Activated CD4-positive, alpha-beta T cell treated with anti-CD3 and anti-CD28 coated beads, Interleukin-2, amount 50 U/mL, for 1 hour (primary cell): ENCODE measurements at places on chromosomes 4 and X.

- DNase-seq = no peak
Measured at GRCh38 chr4:55216863-55217635, 91.7 kb upstream of the KDR start.

DNA sequence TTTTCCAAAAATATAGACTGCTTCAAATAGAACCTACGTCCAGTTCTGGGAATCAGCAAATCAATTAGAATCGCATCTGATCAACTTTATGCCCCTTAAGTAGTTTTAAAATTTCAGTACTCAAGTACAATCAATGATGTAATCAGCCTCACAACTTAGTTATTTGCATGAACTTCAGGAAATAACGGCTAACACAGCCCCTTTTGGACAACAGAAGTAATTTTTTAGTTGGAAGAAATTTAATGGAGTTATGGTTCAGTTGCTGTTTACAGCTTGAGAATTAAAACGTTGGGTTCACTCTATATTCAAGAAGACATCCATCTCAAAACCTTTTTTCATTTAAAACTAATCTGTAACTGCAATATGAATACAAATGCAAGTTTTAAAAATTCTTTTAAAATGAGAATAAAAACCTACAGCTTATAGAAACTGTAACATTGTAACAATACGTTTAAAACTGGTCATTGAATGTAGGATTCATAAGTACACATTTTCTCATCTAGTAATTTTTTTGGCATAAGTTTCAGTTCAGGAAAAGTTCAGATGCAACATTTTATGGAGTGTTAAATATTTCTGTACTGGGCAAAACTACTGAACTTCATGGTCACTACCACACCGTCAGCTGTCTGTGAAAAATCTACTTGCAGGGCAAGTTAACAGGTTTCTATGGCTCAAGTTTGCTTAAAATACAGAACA is 956 bp downstream of the TAPT1 start:
- DNase-seq = no peak

DNA sequence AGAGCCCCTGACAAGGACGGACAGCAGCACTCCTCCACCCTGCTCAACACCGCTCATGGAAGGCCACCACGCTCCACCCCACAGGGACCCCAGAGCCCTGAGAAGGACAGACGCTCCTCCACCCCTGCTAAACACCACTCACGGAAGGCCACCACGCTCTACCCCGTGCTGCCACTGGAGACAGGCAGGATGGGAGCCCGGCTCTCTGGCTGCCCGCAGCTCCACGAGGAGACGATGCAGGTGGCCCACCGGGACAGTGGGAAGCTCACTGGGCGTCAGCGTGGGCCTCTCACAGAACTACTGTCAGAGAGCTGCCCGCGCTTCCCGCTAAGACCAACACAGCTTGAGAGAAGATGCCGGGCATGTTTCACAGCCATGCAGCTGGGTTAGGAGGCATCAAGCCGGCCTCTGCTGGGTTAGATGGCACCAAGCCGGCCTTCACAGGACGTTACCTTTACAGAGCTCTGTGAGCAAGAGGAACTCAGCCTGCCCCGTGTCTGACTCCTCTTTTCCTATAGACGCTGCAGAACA is 20.8 kb downstream of the GAK start:
- DNase-seq = no peak

GRCh38 chr4:177227636-177228035 is 82.0 kb upstream of the NEIL3 start:
- no peak for DNase-seq

- DNase-seq = no peak
Measured at GRCh38 chr4:117660668-117661067, 373.6 kb upstream of the NDST3 start.

- no peak for DNase-seq
Measured at GRCh38 chr4:143539670-143540023, 26.1 kb downstream of the SMARCA5 start.

DNA sequence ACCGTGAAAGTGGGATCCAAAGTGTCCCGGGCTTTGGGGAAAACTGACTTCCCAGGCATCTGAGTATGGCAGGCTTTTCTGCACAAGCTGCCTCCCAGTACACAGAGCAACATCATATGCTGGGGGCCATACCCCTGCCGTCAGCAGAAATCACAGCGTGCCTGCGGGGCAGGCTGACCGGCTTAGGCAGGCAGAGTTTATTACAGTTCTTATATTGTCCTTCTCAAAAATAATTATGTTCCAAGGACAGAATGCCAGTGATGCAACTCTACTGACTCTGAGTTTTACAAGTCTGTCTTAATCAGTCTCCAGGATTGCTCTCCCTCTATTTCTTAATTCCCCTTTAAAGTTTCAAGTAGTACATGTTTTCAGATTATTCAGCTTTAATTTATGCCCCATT is 37.0 kb downstream of the IL21 start:
- DNase-seq = no peak

DNA sequence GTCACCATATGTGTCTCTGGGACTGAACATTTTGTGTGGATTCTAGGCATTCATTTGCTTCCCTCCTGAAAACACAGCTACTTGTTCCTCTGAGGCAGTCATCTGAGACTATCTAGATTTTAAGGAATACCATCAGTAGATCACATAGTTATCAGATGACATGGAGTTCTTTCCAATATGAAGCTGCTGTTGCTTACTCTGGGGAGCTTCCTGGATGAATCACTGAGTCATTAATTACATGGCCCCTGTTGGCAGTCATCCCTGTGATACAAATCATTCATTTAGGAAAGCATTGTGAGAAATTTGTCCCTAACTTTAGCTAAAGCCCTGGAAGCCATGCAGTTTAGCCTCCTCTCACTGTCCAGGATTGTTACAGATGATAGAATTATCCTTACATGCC is 98.2 kb upstream of the ARSJ start:
- no peak for DNase-seq

DNA sequence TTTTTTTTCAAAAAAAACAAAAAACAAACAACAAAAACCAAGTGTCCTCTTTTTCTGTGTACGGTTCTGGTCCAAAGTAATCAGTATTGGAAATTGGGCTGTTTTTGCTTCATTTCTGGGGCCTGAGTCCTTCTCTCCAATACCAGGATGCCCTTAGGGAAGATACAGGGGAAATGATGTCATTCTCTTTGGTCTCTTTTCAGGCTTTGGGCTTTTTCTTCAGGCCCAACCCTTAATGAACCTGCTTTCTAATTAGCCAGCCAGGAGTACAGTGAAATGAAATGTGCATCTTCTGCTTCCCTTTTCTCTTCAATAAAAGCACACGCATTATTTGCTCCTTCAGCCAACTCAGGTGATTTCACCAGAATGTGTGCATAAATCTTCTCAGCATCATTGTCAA is 52.6 kb upstream of the RBPJ start:
- no peak for DNase-seq

- DNase-seq = no peak
Measured at GRCh38 chr4:147790412-147790811, 58.5 kb downstream of the ARHGAP10 start.

- no peak for DNase-seq
Measured at GRCh38 chrX:110012818-110013485, 10.0 kb downstream of the TMEM164 start.

DNA sequence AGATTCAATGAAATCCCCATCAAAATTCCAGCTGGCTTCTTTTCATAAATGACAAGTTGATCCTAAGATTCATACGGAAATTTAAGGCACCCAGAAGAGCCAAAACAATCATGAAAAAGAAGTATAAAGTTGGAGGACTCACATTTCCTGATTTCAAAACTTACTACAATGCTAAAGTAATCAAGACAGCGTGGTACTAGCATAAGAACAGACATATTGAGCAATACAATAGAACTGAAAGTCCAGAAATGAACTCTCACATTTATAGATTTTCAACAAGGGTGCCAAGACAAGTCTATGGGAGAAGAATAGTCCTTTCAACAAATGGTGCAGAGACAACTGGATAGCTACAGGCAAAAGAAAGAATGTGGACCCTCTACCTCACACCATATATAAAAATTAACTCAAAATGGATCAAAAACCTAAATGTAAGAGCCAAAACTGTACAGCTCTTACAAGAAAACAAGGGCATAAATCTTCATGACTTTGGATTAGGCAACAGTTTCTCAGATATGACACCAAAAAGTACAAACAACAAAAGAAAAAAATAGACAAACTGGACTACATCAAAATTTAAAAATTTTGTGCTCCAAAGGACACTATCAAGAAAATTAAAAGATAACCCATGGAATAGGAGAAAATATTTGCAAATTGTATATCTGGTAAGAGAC is 28.5 kb downstream of the SASH3 start:
- no peak for DNase-seq

DNA sequence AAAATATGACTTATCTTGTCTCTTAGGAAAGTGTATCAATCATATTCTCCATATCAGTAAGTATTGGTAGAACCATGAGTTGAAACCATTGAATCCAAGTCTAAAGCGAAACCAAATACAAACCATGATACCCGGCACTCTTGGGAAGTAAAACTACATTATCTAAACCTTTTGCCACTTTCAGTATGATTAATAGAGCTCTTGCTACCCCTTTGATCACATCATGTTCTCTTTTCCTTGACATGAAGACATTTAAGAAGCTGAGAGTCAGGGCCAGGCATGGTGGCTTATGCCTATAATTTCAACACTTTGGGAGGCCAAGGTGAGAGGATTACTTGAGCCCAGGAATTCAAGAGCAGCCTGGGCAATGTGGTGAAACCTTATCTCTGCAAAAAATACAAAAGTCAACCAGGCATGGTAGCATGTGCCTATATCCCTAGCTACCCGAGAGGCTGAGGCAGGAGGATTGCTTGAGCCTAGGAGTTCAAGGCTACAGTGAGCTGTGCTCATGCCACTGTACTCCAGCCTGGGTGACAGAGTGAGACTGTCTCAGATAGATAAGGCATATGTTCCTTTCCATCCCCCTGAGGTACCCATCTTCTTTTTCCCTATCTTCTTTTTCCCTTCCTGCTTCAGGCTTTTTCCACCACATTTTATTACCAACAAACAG is 45.4 kb downstream of the CEP135 start:
- DNase-seq = no peak

- no peak for DNase-seq
Measured at GRCh38 chrX:115378471-115378870, 89.0 kb downstream of the LUZP4 start.

GRCh38 chr4:8028884-8029568 is 89.4 kb upstream of the AFAP1 start:
- DNase-seq = no peak

GRCh38 chr4:126223784-126224407 is 909.1 kb downstream of the FAT4 start:
- DNase-seq = no peak

- DNase-seq = no peak
Measured at GRCh38 chr4:105572296-105572695, 19.9 kb downstream of the ARHGEF38 start.

DNA sequence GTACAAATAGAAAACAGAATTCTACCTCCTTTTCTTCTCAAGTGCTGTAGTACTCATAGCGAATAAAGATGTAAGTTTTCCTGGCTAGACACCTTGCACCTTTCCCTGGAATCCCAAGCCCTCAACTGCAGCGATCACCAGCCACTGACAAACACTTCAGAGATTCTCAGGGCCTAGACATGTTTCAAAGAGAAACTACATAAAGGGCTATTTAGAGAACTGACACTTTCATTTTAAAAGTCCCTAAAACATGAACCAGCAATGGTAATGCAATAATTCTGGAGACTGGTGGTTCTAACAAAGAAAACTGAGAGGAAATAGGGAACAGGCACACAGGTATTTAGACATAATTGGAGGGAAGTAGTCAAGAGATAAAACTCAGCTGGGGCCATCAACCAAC is 35.7 kb downstream of the FANCB start:
- no peak for DNase-seq

GRCh38 chr4:7777017-7777710 is 162.5 kb downstream of the AFAP1 start:
- no peak for DNase-seq

DNA sequence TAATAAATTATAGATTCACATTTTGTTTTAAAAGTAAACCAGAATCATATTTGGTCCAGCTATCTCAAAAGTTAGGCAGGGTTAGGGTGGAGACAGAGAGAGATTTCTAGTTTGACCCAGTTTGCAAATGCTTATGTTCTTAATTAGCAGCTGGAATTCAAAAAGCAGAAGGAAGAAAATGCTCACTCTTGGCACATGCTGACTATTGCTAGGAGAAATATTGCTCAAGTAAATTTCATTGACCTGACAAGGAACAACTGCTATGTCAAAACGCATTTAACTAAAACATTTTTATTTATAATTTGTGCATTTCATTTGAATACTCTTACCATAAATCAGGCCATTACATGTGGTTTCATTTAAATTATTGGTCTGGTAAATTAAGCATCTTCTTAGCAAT is 131.8 kb downstream of the GLRA3 start:
- DNase-seq = no peak

- no peak for DNase-seq
Measured at GRCh38 chrX:66632473-66632872, 6.4 kb downstream of the EDA2R start.

DNA sequence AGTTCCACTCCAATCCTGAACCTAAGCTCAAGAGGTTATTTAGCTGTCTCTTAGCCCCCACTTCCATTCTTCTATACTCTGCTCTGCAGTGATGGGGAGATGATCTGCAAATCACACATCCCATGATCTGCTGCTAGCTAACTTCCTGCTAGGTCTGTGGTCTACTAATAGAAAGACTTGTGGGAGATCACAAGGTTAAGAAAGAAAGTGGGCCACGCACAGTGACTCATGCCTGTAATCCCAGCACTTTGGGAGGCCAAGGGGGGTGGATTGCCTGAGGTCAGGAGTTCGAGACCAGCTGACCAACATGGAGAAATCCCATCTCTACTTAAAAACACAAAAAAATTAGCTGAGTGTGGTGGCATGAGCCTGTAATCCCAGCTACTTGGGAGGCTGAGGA is 471.1 kb upstream of the NWD2 start:
- DNase-seq = no peak

GRCh38 chrX:143570782-143571181 is 53.5 kb upstream of the SPANXN3 start:
- DNase-seq = no peak

DNA sequence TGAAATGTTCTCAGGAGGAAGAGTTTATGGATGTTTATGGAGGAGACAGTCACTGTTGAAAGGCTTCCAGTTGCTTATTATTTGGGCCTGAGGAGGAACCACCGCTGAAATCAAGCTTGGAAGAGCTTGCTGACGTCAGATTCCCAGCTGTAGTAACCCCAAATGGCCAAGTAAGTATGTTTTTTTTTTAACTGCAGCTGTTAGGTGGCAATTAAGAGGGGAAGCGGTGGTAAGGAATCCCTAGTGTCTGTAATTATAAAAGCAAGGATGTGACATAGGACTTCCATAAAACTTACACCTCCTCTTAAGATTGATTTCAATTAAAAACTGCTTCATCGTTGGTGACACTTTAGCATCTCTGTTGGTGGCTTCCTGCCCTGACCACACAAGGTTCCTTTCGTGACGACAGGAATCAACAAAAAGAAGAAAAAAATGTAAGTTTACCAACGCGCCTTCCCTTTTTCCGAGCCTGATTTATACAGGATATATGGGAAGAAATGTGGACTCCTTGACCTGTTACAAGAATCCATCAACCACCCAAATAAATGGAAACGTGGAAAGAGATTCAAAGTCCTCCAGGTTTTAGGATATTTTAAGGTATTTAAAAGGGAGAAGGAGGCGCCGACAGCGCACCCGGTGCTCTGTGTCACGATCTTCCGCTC is 884 bp downstream of the RELL1 start:
- peak; percentile 25 for DNase-seq
